Hematopoietic multipotent progenitor cell treated with erythropoietin and hydrocortisone succinate and interleukin-3 and kit ligand, for 15 days (in vitro differentiated cells): ENCODE measurements at places on chromosomes 2 and 18.

DNA sequence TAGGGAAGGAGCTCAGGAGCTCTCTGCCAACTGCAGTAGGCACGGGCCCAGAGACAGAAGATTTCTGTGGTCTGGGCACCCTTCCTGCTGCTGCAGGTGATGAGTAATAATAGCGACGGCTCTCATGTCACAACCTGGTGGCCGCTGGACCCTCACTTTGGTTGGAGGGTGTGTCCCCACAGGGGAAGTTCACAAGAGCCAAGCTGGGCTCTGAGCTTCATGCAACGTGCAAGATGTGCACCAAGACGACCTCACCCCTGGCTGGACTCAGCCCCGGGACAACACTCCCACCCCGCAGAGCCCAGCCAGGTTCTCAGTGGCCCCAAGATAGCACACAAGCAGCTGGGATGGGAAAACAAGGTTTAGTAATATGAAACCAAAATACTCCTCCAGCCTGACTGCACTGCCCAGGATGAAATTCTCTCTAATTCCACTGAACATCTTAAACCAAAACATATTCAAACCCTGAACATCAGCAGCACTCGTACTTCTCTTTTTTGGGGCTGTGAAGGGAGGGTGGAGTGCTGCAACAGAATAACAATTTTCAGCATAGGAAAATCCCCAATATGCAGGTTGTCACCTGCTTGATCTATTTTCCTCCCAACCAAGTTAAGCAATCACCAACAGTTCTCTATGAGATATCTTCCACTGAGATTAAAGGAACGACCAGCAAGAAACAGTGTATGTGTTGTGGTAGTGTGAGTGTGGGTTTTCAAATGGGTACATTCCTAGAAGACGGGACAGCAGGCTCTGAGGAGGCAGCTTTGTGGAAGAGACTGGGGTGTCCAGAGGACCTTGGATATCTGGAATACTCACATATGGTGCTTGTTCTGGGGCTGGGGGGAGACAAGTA, 26.5 kb downstream of the BCL2 start:
- DNase-seq, result no peak

DNA sequence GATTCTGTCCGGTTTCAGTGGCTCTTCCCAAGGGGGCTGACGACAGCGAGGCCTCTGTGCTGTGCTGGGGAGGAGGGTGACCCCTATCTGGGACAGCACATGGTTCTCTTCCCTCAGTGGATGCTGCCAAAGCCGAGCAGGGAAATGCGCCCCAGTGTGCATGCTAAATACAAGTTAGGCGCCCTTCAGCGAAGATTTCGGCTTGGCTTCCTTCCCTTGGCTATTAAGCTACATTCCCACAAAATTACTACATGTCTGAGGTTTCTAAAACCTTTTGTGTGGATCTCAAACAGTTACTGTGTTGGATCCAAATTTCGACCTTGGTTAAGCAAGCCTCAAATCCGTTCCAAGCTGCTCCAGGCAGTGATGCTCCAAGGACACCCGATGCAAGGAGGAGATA, 440.3 kb downstream of the NRXN1 start:
- no peak for DNase-seq

DNA sequence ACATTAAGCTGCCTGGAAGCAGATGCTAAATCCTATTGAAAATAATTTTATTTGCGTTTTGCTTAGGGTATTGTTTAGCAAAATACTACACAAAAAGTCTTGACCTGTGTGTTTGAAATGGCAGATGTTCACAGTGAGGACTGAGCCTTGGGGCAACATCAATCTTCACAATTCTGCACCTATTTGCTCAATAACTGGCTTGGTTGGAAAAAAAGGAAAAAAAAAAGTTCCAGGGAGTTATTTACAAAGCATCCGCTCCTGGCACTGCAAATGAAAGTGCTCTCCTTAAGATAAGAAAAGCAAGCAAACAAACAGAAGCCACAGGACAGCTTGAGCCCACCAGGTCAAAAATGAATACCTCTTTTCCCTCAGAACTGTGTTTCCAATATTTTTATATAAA, 77.7 kb downstream of the MAP2 start:
- DNase-seq, result no peak

GRCh38 chr2:27915874-27916273, 25.3 kb downstream of the BABAM2 start:
- DNase-seq, result no peak

DNA sequence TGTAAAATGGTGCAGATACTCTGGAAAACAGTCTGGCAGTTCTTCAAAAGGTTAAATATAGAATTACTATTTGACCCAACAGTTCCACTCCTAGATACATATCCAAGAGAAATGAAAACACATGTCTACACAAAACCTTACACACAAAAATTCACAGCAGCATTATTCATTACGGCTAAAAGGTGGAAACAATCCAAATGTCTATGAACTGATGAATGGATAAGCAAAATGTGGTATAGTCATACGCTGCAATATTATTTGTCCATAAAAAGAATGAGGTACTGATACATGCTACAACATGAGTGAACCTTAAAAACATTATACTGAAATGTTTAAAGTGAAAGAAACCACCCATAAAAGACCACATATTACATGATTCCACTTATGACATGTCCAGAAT, 4.0 kb downstream of the CYP27C1 start:
- DNase-seq, result no peak

GRCh38 chr2:13558368-13558767, 841.6 kb downstream of the TRIB2 start:
- no peak for DNase-seq

DNA sequence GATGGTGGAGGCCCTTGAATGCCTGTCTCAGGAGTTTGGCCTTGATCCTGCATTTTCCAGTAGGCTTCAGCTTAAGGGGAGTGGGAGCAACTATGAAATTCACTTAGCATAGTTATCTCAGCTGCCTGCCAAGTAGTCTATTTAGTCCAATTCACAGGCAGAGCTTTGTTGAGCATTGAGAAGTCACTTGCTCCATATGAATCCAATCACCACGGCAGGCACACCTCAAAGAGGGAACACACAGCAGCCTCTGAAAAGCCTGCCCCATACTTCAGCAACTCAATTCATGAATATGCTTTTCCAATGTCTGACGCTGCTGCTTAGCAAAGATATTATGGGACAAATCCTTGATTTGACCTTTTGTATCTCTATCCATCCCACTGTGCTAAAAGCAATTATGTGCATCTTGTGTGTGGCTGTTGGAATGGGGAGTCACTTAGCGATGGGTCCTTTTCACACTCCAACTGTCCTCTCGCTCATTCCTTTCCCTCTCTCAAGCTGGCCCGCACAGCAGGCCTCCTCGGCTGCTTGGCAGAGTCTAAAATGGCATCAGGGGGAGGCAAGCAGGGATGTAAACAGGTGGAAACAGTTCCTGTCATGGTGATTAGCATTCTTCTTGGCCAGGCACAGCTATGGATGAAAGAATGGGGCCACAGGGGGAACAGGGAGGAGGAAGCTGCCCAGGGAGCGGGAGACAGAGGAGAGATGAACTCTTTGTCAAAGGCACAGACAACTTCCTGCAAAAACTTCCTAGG, 56.0 kb upstream of the LRPPRC start:
- no peak for DNase-seq
